Activated naive CD8-positive, alpha-beta T cell treated with anti-CD3 and anti-CD28 coated beads for 36 hours (primary cell): ENCODE measurements at places on chromosomes 16 and 17. TPM values are rescaled to one million over a fixed set of nuclear protein-coding genes. Genes with fewer than 3 reads are reported as not detected.

Gene ANKRD13B
- total RNA-seq: 17.9 TPM

Gene CPNE7
- 6.0 TPM for total RNA-seq

Gene SLC52A1
- not detected for total RNA-seq

Gene OSGIN1
- 1.8 TPM for total RNA-seq

Gene GDPD3
- 4.3 TPM for total RNA-seq

Gene KRT12
- total RNA-seq: not detected

Gene ZPBP2
- total RNA-seq: not detected

Gene CACNG3
- not detected for total RNA-seq

Gene SDR42E2
- total RNA-seq: not detected

Gene NOTUM
- total RNA-seq: 0.19 TPM

Gene FOXC2
- not detected for total RNA-seq

Gene STX1B
- 1.3 TPM for total RNA-seq

Gene MEIOC
- 0.30 TPM for total RNA-seq

Gene SLC12A3
- not detected for total RNA-seq

Gene GUCY2D
- not detected for total RNA-seq

Gene ABCC6
- total RNA-seq: not detected

Gene KCNH6
- total RNA-seq: not detected

Gene SYNGR3
- total RNA-seq: 3.5 TPM

Gene ZNF594
- 7.7 TPM for total RNA-seq

Gene CDR2L
- total RNA-seq: 1.2 TPM

Gene HS3ST4
- not detected for total RNA-seq

Gene NFE2L1
- 99.0 TPM for total RNA-seq

Gene IL17C
- not detected for total RNA-seq

Gene CCL14
- total RNA-seq: not detected
